Activated CD4-positive, alpha-beta T cell treated with anti-CD3 and anti-CD28 coated beads for 36 hours (primary cell): ENCODE measurements at places on chromosomes 3 and 15. TPM values are rescaled to one million over a fixed set of nuclear protein-coding genes. Genes with fewer than 3 reads are reported as not detected.

LCTL gene
- total RNA-seq, result not detected

SLC6A11 gene
- total RNA-seq, result not detected

ERC2 gene
- not detected for total RNA-seq

PARP14 gene
- 57.9 TPM for total RNA-seq

CFAP92 gene
- 0.88 TPM for total RNA-seq

DNA sequence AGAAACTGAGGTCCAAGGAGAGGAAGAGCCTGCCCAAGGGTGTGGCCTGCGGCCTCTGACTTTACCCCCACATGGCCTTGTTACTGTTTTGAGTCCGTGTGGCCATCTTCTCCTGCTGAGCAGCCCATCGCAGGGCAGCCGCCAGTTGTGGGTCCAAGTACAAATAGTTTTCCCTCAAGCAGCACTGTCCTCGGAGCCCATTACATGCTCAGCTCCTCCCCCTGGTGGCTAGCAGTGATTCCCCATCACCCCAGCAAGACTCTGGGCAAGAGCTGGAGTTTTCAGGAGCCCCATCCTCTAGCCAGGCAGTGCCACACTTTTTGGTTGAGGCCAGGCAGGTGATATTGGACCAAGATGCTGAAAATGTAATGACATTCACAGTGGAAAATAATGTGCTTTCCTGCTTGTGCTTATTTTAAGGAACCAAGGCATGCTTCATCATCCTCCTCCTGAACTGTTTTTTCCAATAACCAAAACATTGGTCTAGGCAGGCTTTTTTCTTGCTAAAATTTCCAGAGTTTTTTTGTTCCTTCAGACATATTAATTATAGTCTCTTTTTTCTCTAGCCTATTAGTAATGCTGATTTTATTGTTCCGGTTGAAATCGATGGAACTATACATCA is 23.2 kb upstream of the VILL start:
- DNase-seq, result peak; percentile 79

- DNase-seq, result no peak
Measured at GRCh38 chr15:74626752-74627692, 11.4 kb downstream of the CLK3 start.

DNA sequence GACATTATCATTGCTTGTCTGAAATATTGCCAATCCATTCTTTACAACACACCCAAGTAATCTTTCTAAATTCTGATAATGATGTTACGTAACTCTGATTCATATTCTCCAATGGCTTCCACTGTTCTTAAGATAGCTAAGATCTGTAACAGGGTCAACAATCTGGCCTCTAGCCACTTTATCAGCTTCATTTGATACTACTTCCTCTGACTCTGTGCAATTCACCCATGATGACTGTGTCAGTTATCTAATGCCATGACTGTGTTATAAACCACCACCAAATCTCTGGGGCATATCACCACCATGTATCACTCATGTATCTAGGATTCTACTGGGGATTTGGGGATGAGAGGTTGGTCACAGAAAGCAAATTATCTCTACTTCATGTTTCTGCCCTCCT is 44.0 kb downstream of the CD200 start:
- DNase-seq, result no peak

- DNase-seq, result peak; percentile 15
Measured at GRCh38 chr3:15726043-15726442, 71.7 kb downstream of the ANKRD28 start.

DNA sequence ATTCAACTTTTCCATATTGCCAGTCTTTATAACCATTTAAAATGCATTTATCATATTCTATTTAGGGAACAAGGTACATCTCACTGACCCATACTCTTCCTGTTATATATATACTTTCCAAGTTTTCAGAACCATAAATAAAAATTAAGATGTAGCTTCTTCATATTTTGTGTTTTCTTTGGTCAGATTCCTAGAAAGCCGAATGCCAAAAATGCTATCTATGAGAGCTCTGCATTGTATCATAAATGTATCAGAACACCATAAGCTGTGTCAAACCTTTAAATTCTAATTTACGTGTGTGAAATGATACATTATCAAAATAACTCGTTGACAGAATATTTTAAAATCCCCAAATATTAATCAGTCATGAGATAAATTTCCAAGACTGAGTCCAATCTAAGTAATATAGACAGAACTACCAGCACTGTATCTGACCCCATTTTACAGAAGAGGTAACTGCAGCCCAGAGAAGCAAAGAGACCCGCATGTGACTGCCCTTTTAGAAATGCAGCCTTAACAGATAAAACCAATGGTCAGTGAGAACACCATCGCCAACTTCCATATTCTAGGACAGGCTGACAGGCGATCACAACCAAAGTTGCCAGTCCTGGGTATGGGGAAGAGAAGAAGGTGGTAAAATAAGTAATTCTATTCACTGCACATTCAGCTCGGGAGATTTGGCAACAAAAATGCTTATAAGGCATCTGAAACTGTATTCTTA is 16.2 kb upstream of the RPS17 start:
- no peak for DNase-seq

DNA sequence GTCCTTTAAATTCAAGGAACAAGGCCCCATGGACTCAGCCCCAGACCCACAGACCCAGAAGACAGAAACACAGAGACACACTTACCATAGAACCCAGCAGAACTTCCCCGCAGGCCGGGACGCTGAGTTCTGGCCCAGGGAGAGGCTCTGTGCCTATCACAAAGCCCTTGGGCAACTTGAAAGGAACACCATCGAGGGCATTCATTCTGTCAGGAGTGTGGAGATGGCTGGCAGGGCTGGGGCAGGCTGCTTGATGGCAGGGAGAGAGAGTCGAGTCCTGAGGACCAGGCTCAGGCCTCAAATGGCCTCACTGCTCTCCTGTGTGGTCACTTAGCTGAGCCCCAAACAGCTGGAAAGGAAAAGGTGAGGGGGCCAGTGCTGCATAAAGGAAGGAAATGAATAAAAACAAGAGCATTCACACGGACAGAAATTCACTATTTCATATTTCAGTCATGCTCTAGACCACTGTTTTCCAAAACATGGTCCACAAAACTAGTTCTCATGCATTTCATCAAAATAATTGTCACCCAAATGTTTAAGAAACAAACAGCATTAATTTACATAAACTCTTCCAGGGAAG is 8.9 kb downstream of the UBAP1L start:
- no peak for DNase-seq

DNA sequence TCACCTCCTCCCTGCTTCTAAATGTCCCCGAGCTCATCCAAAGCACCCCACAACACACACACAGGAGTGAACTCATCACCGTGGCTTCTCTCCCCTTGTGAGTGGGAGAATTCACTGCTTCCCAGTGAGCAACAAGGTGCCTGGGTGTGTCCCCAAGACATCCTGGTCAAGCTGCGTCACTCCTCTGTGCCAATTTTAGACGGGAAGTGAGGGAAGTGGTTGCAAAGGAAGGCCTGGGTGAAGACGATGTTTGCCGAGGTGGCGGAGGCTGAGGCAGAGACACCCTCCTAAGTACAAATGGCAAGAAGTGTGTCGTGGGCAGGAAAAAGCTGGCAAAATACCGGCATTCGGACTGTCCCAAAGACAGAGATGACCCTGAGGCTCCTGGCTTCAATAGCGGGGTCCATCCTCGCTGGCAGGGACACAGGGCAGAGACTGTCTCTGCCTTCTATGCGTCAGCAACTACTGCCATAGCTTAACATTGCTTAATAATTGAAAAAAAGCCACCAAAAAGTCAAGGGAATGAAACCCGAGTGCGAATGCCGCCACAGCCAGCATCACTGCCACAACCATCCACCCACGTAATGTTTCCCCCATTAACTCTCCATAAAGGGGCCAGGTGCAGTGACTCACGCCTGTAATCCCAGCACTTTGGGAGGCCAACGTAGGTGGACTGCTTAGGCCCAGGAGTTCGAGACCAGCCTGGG is 72.8 kb downstream of the VGLL4 start:
- DNase-seq, result no peak

- no peak for DNase-seq
Measured at GRCh38 chr15:90449206-90449735, 61.2 kb downstream of the IQGAP1 start.

- no peak for DNase-seq
Measured at GRCh38 chr3:43214616-43215015, 71.7 kb upstream of the SNRK start.

- DNase-seq, result peak; percentile 54
Measured at GRCh38 chr3:192917028-192917403, 640 bp downstream of the MB21D2 start.
